Mesothelial cell of epicardium (in vitro differentiated cells): ENCODE measurements at places on chromosomes 3 and 15. TPM values are rescaled to one million over a fixed set of nuclear protein-coding genes. Genes with fewer than 3 reads are reported as not detected.

DNA sequence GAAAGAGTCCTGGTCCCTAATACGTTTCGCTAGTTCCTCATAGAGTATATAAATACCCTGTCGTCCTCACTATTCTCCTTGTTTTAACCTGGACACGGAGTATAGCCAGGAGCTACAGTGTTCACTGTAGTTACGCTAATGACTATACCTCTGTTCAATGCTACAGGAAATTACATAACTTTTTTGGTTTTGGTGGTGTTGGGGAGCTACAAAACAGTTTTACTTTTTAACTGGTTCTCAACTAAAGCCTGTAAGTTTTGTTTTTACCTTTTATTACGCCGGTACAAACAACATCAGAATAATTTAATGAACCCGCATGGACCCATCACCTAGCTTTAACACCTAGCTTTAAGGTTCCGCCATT lies 1.5 kb downstream of the LMLN start:
- no peak for DNase-seq

DNA sequence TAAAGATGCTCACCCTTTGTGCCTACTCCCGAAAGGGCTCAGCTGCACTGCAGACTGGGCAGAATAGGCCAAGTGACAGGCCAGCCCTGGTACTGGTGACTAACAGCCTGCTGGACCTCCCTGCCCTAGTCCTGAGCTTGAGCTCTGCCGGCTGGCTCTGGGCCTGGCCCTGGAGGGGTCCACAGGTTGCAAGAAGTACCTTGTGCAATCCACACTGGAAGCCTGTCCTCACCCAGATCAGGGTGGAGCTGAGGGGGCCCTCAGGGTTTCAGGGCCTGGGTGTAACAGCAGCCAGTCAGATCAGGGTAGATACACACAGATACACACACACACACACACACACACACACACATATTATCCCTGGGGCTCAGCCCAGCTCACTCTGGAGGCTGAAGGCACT lies 27.3 kb upstream of the PLA2G4D start:
- DNase-seq = no peak

- no peak for DNase-seq
Observed at GRCh38 chr15:95584088-95584487, 746.4 kb upstream of the NR2F2 start.

DNA sequence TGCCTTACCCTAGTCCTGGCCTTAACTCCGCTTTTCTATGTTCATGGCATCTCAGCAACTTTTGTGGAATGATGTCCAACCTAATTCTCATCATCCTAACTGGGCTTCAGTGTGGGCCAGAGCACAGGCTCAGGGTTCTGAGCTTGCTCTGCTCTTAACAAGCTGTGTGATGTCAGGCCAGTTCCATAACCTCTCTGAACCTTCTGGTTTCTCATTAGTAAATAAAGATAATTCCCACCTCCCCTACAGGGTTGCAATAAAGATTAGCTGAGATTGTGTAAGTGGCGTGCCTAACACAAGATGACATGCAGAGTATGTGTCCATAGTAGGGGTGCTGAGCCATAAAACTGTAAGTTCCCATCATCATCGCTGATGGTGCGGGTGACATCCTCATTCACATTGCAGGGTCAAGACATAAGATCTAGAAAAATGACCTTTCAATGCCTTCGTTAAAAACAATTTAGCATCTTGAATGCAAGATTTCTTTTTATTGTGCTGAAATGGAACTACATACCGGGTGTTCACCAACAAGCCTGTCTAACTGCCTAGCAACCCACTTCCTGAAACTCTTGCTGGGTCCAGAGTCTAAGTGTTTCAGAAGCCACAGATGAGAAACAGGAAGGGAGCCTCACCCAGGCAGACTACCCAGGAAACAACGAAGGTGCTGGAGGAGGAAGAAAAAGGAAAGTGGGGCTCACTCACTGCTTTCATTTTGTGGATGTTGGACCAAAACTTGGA lies 36.2 kb downstream of the CDCP1 start:
- DNase-seq = no peak

DNA sequence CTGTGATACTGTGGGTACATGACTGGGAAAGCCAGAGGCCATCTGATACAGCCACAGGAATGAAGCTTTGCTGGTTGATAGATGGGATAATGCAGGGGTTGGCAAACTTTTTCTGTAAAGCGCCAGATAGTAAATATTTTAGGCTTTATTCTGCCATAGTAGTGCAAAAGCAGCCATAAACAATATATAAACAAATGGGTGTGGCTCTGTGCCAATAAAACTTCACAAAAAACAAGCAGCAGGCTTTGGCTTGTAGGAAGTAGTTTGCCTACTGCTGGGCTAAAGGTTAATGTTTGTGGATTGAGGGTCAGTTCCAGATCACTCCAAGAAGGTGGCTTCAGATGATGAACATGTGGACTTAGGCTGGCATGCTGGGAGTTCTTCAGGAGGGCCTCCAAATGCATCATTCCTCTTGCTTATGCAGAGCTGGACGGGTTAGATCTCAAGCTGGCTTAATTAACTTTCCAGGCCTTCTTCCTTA lies 305.7 kb downstream of the RPLP1 start:
- no peak for DNase-seq

Gene DPPA4
- total RNA-seq = 86.2 to 89.3 TPM (median 87.7 TPM) in 3 replicates

Gene SNX33
- total RNA-seq = 22.1 to 23.3 TPM (median 22.8 TPM) in 3 replicates
